Stimulated activated CD8-positive, alpha-beta memory T cell treated with anti-CD3 and anti-CD28 coated beads, Interleukin-7, amount 100 ng/mL, for 1 hour (primary cell): ENCODE measurements at places on chromosomes 2 and 18.

GRCh38 chr2:191976436-191976835, 129.5 kb upstream of the CAVIN2 start:
- DNase-seq = no peak

GRCh38 chr2:167492486-167492885, 604.2 kb downstream of the XIRP2 start:
- no peak for DNase-seq

- DNase-seq = no peak
Observed at GRCh38 chr2:129748250-129748649, 231.2 kb upstream of the RAB6C start.

- no peak for DNase-seq
Observed at GRCh38 chr18:45782662-45783061, 42.8 kb upstream of the SIGLEC15 start.

DNA sequence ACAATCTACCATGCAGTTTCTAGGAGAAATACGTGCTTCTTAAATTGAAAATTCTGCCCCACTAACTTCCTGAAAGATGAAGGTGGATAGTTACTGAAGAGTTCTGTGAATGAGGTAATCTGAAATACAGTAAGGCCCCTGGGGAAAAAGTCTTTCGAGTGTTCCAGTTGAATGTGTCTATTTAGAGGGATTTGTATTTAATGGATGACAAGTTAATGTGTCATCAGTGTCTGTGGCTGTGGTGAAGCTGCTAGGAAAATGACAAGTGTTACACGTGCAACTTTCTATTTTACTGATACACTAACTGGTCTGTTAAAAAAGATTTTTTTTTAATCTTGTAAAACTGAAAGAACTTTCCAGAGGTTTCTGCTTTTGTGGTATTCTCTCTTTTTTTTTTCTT, 384.6 kb downstream of the STK39 start:
- DNase-seq = no peak

- DNase-seq = no peak
Observed at GRCh38 chr2:101064868-101065549, 62.9 kb downstream of the RPL31 start.

DNA sequence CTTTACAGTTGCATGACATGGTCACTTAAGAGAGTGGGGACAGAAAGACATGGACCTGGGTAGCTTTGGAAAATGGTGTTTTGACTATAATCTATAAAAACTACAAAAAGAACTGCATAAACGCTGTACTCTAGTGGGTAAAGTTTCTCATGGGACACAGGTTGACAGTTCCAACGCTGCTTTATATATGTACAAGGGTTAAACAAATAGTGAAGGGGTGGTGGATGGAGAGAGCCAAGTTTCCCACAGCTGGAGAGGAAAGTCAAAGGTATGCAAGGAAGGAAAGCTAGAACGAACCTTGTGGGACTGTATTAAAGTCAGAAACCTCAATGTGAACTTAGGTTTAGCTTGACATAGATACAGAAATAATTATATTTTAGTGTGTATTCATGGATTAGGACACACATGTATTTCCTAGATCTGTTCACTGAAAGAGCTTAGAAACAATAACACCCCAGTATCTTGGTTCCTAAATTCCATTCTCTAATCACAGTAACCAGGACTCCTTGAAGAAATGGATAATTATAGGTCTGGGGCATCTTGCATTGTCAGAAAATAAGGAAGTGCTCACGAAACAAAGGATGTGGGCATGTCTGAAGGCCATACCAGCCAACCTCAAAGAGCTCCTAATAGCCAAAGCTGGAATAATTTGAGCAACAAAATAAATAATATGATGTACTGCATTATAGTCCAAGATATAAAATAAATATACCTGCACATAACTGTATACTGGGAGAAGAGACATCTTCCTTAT, 28.8 kb downstream of the TANC1 start:
- DNase-seq = no peak
